DMS79 treated with DMSO at 0.1 percent for 48 hours (cell line): ENCODE measurements at places on chromosomes 1 and 21.

GRCh38 chr1:119617751-119618691 is 30.0 kb downstream of the ZNF697 start:
- peak; percentile 76 for DNase-seq

GRCh38 chr1:163922743-163923201 is 601.0 kb downstream of the NUF2 start:
- no peak for DNase-seq

- DNase-seq: no peak
Measured at GRCh38 chr1:246200225-246200624, 306.9 kb downstream of the SMYD3 start.

- peak; percentile 79 for DNase-seq
Measured at GRCh38 chr1:180837020-180837419, 75.7 kb upstream of the KIAA1614 start.

- DNase-seq: no peak
Measured at GRCh38 chr1:215835951-215836350, 268.8 kb downstream of the KCTD3 start.

- DNase-seq: no peak
Measured at GRCh38 chr1:3852711-3853485, 4.1 kb downstream of the CEP104 start.

GRCh38 chr1:53931523-53931922 is 14.0 kb downstream of the IFT25 start:
- no peak for DNase-seq

DNA sequence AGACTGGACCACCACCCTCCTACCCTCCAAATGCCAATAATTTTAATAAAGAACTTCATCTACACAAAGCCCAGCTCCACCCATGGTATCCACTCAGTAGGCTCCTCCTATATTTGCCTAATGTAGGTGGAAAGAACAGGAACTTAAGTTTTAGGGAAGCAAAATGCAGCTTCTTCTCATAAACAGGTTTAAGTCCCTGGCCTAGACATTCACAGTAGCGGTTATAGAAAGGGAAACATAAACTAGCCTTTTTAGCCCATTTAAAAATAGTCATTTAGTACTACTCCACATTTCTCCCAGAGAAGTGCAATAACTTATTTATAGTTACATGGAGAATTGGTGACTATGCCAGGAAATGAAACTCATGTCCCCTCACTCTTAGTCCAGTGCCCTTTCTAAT is 56.6 kb upstream of the CPLANE2 start:
- DNase-seq: no peak

GRCh38 chr21:41403331-41403730 is 22.7 kb upstream of the MX1 start:
- DNase-seq: no peak

DNA sequence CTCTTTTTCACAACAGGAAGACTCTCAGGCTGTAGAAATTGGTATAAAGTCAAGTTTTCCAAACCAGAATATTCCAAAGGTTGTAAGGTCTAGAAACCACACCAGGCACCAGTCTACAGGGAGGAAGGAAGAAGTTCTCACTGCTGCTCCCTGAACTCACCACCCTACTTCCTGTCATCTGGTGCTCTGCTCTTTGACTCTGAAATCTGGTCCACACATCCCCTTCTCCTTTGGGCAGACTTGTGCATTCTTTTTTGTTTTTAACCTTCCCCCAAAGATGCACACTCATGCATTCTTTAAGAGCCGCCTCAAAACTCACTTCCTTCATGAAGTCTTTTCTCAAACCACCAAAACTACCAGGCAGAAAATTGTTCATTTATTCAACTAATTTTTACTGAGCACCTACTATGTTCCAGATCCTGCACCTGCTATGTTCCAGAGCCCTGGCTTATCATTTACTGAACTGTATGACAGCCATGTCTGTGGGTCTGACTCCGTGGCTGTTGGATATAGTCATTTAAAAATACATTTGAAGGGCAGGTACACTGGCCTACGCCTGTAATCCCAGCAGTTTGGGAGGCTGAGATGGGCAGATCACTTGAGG is 30.1 kb upstream of the EPS15 start:
- no peak for DNase-seq
